ENCODE measurements at places on chromosomes 5 and 9. TPM values are rescaled to one million over a fixed set of nuclear protein-coding genes. Genes with fewer than 3 reads are reported as not detected.

- DNase-seq: no peak
These were observed at the start of gene PCDHB1 for GRCh38 chr5:141050622-141051520. PCDHB1 (plus strand) TSS chr5:141051374; CDS start chr5:141051471, 97 bp downstream.

The GLRA1 gene
- not detected for total RNA-seq

The TGFBI gene
- 17.9 TPM for total RNA-seq

The C5orf24 gene
- 39.5 TPM for total RNA-seq

DNA sequence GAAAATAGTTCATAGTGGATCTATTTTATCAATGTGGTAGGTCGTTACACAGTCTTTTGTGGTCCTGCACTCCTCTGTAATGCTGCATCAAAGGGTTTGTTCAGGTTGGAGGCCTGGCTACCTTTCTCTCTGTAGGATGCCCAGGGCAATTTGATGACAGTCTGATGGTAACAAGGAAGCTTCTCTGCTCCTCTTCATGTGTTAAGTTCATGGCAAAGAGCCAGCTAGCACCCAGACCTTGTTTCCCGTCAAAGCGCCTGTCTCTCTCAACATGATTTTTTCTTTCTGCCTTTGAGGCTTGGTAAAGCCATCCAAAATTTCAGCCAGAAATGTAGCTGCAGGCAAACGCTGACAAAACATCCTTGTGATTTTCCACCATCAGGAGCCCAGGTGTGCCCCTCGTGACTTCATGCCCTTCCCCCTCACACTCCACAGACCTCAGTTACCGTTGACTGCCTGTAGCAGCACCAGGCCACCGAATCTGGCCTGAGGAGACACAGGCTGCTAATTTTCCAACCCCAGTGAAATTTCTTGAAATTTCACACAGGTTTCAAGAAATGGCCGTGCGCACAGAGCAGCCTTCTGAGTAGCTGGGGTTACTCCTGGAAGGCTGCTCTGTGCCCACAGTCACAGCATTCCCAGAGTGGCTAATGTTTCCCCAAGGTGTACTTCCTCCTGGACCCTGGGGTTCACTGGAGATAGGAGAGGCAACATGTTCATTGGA, 292.7 kb downstream of the CWC27 start:
- DNase-seq: no peak

The GABRG2 gene
- total RNA-seq: 0.68 TPM
